ENCODE measurements at places on chromosomes 2 and 18.

DNA sequence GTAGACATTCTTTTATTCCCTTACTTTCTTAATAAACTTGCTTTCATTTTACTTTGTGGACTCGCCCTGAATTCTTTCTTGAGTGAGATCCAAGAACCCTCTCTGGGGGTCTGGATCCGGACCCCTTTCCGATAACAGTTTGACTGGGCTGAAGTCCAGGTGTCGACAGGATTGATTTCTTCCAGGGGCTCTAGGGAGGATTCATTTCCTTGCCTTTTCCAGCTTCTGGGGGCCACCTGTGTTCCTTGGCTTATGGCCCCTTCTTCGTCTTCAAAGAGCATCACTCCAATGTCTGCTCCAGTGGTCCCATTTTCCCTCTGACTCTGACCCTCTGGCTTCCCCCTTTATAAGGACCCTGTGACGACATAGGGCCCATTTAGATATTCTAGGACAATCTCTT lies 67.5 kb downstream of the COPS8 start:
- no peak for DNase-seq

- no peak for DNase-seq
Measured at GRCh38 chr2:191910518-191910917, 63.6 kb upstream of the CAVIN2 start.

DNA sequence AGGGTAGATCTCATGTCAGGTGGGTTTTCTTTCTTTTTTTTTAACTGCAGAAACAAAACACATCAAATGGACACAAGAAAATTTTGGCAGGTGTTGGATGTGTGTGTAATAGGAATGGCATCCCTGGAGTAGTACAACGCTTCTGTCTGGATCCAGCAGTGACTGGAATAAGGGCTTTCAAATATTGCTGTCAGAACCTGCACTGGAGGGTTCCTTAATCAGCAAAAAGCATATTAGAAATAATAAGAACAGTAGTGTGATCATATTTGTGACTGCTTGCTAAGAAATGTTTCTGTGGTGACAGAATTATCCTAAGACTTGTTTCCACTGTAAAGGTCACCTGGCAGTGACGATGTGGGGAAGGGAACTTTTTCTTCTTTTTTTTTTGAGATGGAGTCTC lies 30.8 kb downstream of the CREG2 start:
- no peak for DNase-seq

- no peak for DNase-seq
Measured at GRCh38 chr2:667332-667999, 9.7 kb downstream of the TMEM18 start.

GRCh38 chr2:107553539-107553938 lies 273.2 kb upstream of the RGPD4 start:
- DNase-seq, result no peak

DNA sequence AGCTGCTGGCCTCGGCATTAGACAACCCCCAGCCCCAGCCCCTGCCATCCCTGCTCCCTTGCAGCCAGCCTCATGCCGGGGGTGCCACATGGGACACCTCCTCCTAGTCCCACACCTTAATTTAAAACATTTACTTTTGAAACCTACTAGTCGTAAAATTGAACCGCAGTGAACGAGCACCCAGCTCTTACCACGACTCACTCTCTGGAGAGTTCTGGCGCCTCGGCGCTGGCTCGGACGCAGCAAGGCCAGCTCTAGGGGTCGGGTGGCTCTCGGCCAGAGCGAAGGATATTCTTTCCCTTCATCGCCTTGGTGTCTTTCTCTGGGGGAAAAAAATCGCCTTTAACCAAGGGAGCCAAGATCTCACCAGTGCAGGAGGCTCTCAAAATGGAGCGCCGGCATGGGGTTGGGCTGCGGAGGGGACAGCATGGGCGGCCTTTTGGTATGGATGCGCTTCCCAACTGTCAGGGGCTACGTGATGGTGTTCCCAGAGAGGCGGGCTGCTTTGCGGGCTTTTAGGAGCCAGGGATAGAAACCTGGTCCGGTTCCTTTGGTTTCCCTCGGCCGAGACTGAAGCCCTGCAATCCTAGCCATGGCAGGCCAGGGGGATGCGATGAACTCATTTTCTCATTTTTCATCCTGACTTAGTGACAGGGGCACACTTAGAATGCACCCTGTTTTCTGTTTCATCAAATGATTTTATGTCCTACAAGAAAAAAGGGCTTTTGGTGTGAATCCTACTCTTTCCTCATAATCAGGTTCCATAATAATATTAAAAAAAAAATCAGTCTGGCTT lies 2.0 kb downstream of the HPCAL1 start:
- no peak for DNase-seq
